Activated T-helper 17 cell treated with anti-CD3 and anti-CD28 coated beads, Interleukin-2, amount 50 U/mL, for 72 hours (primary cell): ENCODE measurements at places on chromosomes 16 and 17. TPM values are rescaled to one million over a fixed set of nuclear protein-coding genes. Genes with fewer than 3 reads are reported as not detected.

Gene CDK5R1
- total RNA-seq: 13.0 TPM

- no peak for ATAC-seq
These were observed 113.2 kb upstream of the IRX5 start for GRCh38 chr16:54817432-54817831.

Gene PSMD7
- 72.7 TPM for total RNA-seq

Gene CD300H
- total RNA-seq: not detected

DNA sequence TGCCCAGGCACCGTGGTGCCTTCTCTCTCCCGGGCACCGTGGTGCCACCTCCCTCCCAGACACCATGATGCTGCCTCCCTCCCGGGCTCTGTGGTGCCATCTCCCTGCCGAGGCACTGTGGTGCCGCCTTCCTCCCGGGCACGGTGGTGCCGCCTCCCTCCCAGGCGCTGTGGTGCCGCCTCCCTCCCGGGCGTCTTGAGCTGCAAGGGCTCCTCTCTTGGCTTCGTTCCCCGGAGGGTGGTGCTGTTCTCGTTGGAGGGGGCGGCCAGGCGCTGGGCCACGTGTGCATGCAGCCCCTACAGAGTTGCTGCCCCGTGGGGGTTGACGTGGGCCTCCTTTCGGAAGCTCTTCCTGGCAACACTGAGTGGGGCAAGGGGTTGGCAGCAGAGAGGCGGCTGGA lies 8.2 kb downstream of the CENPX start:
- no peak for ATAC-seq

Gene CHST6
- total RNA-seq: not detected

DNA sequence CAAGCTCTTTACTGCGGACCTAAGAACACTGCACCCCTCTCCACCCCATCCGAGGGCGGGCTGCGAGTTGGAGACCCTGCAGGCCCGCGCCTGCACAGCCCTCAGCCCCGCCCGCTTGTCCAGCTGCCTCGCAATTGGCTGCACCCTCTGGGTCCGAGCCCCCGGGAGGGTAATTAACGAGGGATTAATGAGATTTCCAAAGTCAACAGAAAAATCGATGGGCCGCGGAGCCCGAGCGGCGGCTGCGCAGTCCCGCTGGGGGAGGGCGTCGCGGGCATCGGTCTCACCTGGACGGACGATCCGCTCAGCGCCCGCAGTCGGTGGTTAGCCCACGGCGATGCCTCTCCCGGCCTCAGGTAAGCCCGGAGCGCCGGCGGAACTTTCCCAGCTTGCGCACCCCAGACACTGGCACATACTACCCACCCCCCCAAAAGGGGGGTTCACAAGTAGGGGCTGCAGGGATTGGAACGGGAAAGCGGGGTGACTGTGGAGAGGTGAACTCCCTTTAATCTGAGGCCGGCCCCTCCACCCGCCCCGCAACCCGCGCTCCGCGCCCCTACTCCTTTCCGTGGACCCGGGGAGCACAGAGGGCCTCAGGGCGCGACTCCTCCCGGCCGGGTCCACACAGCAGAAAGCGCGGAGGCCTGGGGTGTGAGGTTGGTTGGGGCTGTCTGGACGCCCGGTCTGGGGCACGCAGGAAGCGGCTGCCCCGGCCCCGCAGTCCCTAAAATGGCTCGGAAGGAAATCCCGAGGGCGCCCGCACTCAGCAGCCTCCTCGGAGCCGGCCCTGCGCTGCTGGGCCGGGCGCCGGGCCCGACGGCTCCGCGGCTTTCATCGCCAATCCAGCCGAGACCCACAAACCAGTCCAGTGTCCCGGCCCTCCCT lies at the start of gene OTOP3:
TSS of gene OTOP3 (plus strand) at position 314 of the 885 bp plus-strand sequence. CDS start at position 338, 24 bp downstream.
- no peak for ATAC-seq

DNA sequence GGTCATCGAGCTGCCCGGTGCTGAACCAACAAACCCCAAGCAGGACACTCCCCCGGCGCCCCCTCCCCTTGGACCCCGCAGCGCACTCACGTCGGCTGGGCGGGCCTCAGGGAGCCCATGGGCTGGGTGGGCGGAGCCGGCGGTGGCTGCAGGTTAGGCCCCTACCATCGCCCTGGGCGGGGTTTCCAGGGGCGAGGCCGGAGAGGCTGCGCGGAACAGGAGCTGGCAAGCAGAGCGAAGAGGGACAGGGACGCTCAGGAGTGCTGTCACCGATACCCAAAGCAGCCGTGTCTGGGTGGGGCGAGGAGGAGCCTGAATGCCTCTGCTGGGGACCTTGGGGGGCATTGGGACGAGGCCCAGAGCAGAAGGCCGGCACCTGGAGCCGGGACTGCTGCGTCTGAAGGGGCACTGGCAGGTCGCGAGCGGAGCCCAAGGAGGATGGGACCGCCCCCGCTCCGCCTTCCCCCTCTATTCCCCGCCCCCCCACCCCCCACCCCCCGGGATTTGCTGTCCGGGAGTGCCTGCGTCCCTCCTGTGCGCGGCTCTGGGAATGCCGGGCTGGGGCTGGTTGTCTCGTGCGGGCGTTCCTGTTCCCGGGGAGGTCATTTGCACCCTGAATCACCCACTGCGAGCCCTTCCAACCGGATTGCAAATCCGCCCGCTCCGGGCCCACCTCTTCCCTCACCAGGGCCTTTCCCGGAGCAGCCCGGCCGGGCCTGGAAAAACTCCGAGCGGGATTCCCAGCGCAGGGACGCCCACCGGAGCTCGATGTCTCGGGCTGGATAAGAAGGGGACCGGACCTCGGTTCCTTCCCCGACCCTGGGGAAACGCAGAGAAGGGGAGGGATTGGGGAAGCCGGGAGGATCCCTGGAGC lies 902 bp downstream of the ARHGAP27 start:
- ATAC-seq: peak; percentile 88

- ATAC-seq: no peak
These were observed 14.7 kb downstream of the TPPP3 start for GRCh38 chr16:67378642-67379041.

DNA sequence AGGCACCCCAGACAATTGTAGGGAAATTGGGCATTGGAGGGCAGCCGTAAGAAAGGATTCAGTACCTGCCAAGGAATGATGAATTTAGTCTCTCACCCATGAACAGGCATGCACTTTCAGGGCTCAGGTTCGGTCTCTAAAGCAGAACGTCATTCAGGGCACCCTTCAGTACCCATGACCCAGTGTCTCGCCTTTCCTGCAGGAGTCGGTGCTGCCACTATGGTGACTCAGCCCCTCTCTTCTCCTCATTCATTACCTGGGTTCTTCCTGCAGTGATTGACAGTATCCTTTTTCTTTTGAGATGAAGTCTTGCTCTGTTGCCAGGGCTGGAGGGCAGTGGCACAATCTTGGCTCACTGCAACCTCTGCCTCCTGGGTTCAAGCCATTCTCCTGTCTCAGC lies 8.4 kb downstream of the SOST start:
- ATAC-seq: no peak

DNA sequence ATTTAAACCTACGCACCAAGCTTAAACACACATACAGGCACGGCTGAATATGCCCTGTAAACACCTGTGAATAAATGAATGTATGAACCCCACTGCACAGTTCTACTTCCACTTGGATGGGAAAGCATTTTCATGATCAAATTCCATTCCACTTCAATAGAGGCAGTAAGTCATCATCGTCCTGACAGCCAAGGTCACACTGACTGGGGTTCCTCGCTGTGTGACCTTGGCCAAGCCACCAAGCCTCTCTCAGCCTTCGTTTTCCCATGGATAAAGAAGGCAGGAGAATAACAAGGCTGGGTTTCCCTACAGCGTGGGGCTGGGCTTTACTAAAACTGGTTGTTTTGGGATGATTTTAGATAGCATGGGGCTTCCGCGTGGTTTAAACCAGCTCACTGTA lies 82.8 kb downstream of the TBC1D16 start:
- no peak for ATAC-seq

- ATAC-seq: no peak
These were observed 862 bp downstream of the ZNF232 start for GRCh38 chr17:5110816-5111215.

DNA sequence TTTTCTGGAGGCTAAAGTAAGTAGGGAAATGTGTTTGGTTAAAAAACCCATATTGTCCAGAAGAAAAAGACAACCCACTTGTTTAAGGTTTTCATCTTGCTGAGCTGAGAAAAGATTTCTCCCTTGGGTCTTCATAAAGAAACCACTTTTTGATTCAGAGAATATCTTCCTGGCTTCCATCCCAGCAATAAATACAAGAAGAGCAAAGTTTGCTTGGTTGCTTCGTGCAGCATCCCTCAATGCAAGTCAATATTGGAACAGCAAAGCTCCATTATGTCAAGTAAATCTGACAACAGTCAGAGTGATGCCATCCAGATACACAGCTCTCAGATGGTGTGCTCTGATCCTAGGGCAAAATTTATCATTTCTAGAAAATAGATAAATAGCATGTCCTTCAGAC lies 118.9 kb upstream of the PIRT start:
- ATAC-seq: no peak

Gene SLFN13
- total RNA-seq: 58.6 TPM

GRCh38 chr16:87877942-87878507 lies 8.7 kb upstream of the SLC7A5 start:
- ATAC-seq: no peak

- no peak for ATAC-seq
These were observed 110.8 kb upstream of the MPHOSPH6 start for GRCh38 chr16:82280867-82281266.

DNA sequence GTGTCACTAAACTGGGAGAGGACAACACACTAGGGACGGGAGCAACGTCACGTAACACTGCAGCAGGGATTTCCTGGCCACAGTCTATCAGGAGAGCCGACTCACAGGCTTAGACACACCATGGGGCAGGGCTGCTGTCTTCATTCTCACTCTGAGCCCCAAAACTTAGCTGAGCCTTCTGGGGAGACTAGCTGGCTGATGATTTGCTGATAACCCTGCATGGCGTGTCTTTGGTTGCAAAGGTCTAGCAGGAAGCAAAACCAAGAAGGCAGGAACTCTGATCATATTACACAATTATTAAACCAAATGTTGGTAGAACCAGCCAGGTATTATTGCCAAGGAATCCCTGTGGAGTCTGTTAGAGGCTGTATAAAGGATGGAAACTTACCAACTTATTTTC lies 345.0 kb downstream of the SLC39A11 start:
- ATAC-seq: no peak

DNA sequence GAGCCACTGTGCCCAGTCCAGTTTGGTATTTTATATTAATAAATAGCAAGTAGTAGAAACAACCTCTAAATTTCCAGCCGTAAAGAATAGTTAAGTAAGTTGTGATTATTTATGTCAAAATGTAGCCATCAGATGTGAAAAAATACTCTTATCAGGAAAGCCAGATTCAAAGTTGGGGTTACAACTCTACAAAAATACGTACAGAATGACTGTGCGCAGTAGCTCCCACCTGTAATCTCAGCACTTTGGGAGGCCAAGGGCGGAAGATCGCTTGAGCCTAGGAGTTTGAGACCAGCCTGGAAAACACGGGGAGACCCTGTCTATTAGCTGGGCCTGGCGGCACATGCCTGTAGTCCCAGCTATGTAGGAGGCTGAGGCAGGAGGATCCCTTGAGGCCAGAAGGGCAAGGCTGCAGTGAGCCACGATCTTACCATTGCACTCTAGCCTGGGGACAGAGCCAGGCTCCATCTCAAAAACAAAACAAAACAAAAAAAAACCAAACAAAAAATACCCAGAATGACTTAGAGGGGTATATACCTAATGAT lies 1.7 kb downstream of the PDP2 start:
- no peak for ATAC-seq

Gene GRB7
- 0.40 TPM for total RNA-seq

Gene WNT9B
- not detected for total RNA-seq

- peak; percentile 89 for ATAC-seq
These were observed 8.9 kb downstream of the UBTF start for GRCh38 chr17:44210342-44211192.

Gene METTL26
- 87.4 TPM for total RNA-seq

- ATAC-seq: no peak
These were observed 62.7 kb downstream of the C16orf82 start for GRCh38 chr16:27129401-27129800.

GRCh38 chr16:278863-279366 lies 1.5 kb upstream of the ARHGDIG start:
- ATAC-seq: peak; percentile 37

Gene ZNF423
- total RNA-seq: not detected

DNA sequence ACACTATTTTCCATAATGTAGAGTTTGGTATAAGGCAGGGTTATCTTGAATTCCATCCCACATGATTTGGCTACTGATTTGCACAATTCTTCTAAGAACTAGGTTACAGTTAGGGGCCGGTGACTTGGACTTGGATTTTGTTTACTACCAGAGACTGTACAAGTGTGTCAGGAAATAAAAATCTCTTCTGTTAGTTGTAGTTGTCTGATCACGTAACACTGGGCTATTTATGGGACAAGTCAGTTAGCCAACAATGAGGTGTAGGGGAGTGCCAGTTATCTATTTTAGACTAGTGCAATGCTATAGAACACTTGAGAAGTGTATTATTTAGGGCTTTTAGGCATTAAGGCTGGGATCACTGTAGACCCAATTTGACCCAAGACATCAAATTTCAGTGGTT lies 39.7 kb upstream of the GHDC start:
- ATAC-seq: no peak

DNA sequence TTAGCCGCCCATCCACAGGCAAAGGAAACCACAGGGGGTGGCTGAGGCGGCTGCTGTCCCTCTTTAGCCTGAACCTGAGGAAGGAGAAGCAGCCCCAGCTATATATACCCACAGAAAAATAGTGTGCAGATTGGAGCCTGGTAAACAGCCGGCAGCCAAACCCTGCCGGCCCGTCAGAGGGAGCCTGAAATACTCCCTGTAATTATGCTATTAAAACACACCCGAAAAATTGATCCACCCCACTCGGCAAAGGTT lies 6.8 kb downstream of the PIEZO1 start:
- ATAC-seq: no peak

DNA sequence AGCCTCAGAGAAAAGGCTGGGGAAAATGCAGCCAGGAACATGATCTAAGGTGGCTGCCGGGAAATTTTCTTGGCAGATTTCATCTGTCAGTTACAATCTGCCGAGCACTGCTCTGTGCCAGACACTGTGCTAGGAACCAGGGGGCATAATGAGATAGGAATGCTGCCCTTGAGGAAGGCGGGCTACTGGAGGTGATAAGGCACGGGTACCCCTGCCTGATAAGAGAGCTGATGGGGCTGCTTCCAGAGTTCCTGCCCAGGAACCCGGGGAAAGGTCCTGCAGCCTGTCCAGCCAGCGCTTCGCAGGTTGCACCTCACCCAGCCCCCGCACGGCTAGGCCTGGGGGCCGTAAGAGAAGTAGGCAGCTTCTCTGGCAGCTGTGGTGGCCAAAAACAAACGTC lies 3.1 kb downstream of the SCNN1G start:
- ATAC-seq: no peak

GRCh38 chr16:48025359-48025758 lies 130.4 kb downstream of the ABCC12 start:
- no peak for ATAC-seq
